ENCODE measurements at places on chromosomes 5 and 9.
A peak's percentile ranks its signal among the peaks of the same experiment; 100 is the strongest.

DNA sequence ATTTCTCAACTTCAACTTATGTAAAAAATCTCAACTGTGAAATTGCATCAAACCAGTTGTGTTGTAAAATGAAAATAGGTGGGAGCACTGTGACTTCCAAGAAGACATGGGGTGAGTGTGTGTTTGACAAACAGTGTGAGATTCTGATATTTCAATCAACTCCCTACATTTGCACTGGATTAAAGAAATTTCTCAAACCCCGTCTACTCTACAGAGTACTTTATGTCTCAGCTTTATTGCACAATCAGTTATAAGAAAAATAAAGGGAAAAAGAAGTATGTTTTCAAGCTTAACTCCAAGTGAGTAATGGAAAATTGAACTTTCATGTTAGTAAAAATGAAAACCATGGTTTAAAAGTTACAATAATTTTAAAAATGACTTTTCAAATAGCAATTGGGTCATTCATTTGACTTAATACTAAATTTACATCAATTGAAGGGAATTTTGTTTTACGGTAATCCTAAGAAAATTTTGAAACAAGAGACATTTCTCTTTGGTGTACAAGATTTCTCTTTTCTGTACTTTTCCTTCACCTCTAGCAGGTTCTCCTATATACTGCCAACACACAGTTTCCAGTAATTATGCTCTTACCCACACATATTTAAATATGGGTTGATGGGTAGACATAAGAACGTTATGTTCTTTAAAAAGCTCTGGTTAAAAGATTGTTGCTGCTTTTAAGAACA lies 80.3 kb downstream of the CDO1 start:
- DNase-seq: no peak

- DNase-seq: no peak
Observed at GRCh38 chr5:493119-493701, 31.0 kb downstream of the SLC9A3 start.

GRCh38 chr9:34992376-34992951 lies 2.9 kb downstream of the DNAJB5 start:
- peak; percentile 39 for DNase-seq

GRCh38 chr9:70563431-70564204 lies 149.2 kb upstream of the KLF9 start:
- peak; percentile 91 for DNase-seq

GRCh38 chr5:151434570-151435237 lies 12.7 kb upstream of the SLC36A1 start:
- DNase-seq: no peak

DNA sequence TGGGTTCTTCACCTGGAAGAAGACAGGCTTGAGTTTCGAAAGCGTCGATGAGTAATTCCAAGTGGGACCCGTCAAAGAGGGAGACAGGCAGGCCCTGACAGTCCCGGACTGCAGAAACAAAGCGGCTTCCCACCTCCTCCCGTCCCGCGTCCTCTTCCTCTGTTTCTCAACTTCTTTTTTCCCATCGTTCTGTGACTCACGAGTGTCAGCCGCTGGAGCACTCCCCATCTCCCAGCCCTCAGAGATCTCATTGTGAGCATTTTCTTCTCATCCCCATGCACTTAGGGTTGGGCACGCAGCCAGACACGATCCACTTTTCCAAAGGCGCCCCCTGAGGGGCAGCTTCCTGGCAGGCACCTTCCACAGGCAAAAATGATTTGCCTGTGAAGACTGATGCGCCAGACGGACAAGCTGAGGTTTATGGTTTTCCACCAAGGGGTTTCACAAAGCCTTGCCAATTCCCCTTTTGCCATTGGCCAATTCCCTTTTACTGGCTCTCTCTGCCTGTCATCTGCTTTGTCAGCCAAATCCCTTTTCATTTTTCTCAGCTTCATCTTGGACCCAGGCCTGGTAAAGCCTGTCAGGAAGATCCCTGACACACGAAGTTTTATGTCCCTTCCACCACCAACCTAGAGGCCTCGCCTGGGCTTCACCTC lies 86.5 kb upstream of the ANKRD55 start:
- no peak for DNase-seq

DNA sequence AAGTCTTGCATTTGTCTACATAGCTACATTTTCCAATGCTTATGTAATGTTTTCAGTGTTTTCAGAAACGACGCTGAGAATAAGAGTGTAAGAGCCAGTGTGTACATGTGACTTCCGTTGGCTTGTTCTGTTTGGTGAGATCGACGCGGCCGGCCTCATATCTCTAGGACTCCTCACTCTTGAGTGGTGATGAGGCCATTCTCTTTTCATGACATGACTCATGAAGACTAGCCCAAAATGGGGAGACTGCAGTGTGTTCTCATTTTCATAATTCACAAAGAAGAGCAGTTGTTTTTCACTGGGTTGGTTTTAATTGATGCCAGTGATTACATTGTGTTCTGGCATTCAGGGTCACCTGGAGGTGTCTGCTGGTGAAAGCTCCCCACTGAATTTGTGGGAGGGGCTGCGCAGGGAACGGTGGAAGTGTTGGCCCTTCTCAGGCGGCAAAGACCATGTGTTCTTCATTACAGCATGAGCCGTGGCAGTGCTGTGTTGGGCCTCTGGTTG lies 131.5 kb upstream of the OTULINL start:
- peak; percentile 42 for DNase-seq

GRCh38 chr9:86772635-86772993 lies 174.7 kb downstream of the GAS1 start:
- no peak for DNase-seq

DNA sequence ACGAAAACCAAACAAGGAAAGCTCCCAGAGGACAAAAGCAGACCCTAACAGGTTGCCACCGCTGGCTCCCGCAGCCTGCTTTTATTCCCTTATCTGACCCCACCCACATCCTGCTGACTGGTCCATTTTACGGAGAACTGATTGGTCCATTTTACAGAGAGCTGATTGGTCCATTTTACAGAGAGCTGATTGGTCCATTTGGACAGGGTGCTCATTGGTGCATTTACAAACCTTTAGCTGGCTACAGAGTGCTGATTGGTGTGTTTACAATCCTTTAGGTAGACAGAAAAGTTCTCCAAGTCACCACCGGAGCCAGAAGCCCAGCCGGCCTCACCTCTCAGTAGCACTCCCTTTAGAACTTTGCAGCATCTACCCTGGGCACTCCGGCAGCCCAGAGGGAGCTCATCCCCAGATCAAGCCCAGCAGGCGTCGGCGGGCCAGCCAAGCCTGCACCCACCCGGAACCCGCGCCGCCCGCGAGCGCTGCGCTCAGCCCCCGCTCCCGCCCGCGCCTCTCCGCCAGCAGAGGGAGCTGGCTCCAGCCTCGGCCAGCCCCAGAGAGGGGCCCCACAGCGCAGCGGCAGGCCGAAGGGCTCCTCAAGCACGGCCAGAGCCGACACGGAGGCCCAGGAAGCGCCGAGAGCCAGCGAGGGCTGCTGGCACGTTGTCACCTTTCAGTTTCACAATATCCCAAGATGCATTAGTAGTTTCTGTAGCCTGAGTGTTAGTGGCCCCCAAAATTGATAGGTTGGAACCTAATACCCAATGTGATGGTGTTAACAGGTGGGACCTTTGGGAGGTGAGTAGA lies 35.3 kb upstream of the CLPTM1L start:
- DNase-seq: peak; percentile 44

- DNase-seq: no peak
Observed at GRCh38 chr9:115951977-115952376, 201.6 kb upstream of the PAPPA start.

DNA sequence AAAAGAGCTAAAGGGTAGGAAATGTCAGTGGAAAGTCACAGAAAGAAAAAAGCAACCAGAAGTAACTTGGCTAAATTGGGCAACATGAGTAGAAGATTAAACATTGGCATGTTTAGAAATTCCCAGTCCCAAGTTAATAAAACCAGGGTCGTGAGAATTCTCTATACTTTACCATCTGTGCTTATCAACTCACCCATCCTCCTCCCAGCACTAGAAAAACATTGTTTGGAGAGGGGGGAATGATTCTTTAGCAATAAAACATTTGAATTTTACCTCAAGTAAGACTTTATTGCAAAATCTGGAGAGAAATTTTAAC lies 79.6 kb downstream of the PRKACG start:
- DNase-seq: no peak

DNA sequence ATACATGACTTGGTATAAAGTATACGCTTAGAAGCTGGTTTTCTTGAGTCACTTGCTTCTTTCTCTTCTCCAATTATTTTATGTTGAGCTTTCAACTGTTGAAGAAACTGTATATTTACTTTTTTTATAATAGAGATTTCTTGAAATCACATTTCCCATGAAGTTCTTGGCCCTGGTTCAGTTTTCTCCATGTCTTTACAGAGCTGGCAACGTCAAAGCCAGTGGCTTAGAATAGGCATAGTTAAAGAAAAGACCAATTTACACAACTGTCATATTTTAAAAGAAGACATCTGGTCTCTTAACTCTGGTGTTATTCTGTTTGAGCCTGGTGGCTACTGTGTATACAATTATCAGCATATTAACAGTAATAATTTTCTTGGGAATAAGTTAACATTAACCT lies 1249.3 kb downstream of the CDH12 start:
- no peak for DNase-seq

Data from activated CD4-positive, alpha-beta T cell treated with anti-CD3 and anti-CD28 coated beads, Interleukin-2, Interleukin-4, amounts not matched to agents 100 ng/mL and 50 ng/mL, durations not matched to agents 16 hours and 8 hours (primary cell).